ENCODE measurements at places on chromosomes 3 and 15. TPM values are rescaled to one million over a fixed set of nuclear protein-coding genes. Genes with fewer than 3 reads are reported as not detected.

DNA sequence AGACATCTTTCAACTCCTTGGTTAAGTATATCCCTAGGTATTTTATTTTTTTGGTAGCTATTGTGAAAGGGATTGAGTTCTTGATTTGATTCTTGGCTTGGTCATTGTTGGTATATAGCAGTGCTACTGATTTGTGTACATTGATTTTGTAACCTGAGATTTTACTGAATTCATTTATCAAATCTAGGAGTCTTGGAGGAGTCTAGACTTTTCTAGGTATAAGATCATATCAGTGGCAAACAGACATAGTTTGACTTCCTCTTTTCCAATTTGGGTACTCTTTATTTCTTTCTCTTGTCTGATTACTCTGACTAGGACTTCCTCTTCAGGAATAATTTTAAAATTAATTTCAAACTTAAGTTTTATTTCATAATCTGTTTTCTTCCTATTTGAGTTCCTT is 125.2 kb downstream of the OCA2 start:
- no peak for DNase-seq

GRCh38 chr3:159865041-159865579 is 123.5 kb upstream of the IL12A start:
- no peak for DNase-seq

DNA sequence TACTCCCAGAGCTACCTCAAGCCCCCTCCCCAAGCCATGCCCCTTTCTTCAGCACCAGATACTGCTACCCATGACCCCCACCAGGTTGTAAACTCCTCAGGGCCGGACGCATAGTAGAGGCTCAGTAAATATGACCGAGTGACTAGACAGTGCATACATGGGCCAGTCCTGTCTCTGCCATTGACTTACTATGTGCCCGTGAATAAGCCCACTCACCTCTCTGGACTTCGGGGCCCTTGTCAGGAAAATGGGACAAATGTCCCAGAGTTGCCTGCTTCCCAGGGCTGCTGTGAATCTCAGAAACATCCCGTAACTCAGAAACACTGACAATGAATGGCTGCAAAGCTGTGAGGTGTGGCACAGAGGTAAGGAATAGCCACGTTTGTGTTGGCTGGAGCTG is 48.2 kb upstream of the FGD5 start:
- DNase-seq = no peak

DNA sequence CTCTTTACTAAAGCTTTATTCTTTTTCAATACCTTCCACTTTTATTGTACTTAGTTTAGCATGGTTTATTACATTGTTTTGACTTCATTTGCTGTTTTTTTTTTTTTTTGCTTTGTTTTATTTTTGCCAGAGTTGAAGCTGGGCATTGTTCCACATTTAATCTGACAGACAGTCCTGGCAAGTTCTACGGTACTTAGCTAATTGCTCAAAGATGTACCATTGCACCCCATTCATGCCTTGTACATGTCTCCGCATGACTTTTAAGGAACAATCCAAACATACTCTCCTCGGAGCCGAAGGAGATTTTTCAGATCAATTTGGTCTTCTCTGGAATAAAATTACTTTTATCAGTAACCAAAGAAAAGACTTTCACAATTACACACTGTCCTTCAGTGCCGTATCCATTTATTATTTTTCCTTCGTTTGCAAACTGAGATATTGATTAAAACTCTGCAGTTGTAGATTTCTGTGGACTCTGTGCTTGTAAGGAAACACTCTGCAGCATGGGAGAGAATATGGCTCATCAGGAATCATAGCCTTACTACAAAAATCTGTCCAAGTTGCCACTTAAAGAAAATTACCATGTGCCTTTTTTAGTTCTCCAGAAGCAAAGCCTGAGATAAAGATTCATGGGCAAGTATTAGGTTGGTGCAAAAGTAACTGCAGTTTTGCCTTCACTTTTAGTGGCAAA is 952.0 kb downstream of the AGBL1 start:
- DNase-seq = no peak

The KLHL40 gene
- 1.1 TPM for polyA plus RNA-seq
